ENCODE measurements at places on chromosomes 11 and 22. TPM values are rescaled to one million over a fixed set of nuclear protein-coding genes. Genes with fewer than 3 reads are reported as not detected.

The SERGEF gene
- 38.0 TPM for total RNA-seq

The CACNA1I gene
- total RNA-seq, result 0.27 TPM

The KIAA1671 gene
- 11.0 TPM for total RNA-seq

The TRIM29 gene
- not detected for total RNA-seq

The HBB gene
- not detected for total RNA-seq

The OR51B4 gene
- not detected for total RNA-seq

The NAALAD2 gene
- not detected for total RNA-seq

The LDLRAD3 gene
- 0.24 TPM for total RNA-seq

The SESN3 gene
- total RNA-seq, result 16.4 TPM

The TMPRSS13 gene
- 3.4 TPM for total RNA-seq

The CSNK2A3 gene
- 2.5 TPM for total RNA-seq

The APOL4 gene
- total RNA-seq, result 0.70 TPM

The GP1BB gene
- not detected for total RNA-seq

The H19 gene
- total RNA-seq, result not detected

The ARHGAP8 gene
- 3.2 TPM for total RNA-seq

The ROBO4 gene
- not detected for total RNA-seq

The KRTAP5-7 gene
- total RNA-seq, result not detected

The EXT2 gene
- total RNA-seq, result 24.0 TPM

The DDIAS gene
- total RNA-seq, result 28.8 TPM

The FDX1 gene
- total RNA-seq, result 19.2 TPM

The SLC7A4 gene
- 0.41 TPM for total RNA-seq

The IL17REL gene
- not detected for total RNA-seq

The LRRC32 gene
- total RNA-seq, result 11.5 TPM

The OR2D2 gene
- not detected for total RNA-seq

The VPREB1 gene
- not detected for total RNA-seq

The OTOG gene
- total RNA-seq, result not detected

The PGA5 gene
- total RNA-seq, result not detected

The DLG2 gene
- total RNA-seq, result 1.9 TPM

The SCGB2A2 gene
- not detected for total RNA-seq

The SAA4 gene
- total RNA-seq, result not detected

The RASD2 gene
- 0.06 TPM for total RNA-seq

The DENND5A gene
- total RNA-seq, result 50.9 TPM

The APLNR gene
- total RNA-seq, result not detected

The LMO1 gene
- not detected for total RNA-seq

The TLCD5 gene
- total RNA-seq, result 0.37 TPM

The MRGPRX4 gene
- not detected for total RNA-seq

The OR10D3 gene
- total RNA-seq, result not detected

The MMP27 gene
- total RNA-seq, result not detected

The SCO2 gene
- 5.0 TPM for total RNA-seq

The GAL3ST1 gene
- total RNA-seq, result not detected

The OR52I2 gene
- total RNA-seq, result not detected

The PIH1D2 gene
- 0.32 TPM for total RNA-seq

The ANO3 gene
- total RNA-seq, result not detected

The SYT13 gene
- total RNA-seq, result not detected

The YPEL4 gene
- 0.38 TPM for total RNA-seq

The GRM5 gene
- total RNA-seq, result not detected

The KCNC1 gene
- not detected for total RNA-seq

The EXPH5 gene
- 2.5 TPM for total RNA-seq

The KCNJ1 gene
- not detected for total RNA-seq

The ZNF143 gene
- total RNA-seq, result 26.8 TPM

The C11orf91 gene
- total RNA-seq, result 0.28 TPM

The SHANK3 gene
- total RNA-seq, result 0.27 TPM

The APOL5 gene
- total RNA-seq, result not detected

The SLC2A11 gene
- 5.9 TPM for total RNA-seq

The C11orf52 gene
- not detected for total RNA-seq

The CHRM1 gene
- not detected for total RNA-seq
